ENCODE measurements at places on chromosomes 2 and 18. TPM values are rescaled to one million over a fixed set of nuclear protein-coding genes. Genes with fewer than 3 reads are reported as not detected.

- DNase-seq = no peak
These were observed 11.7 kb downstream of the PHOSPHO2 start for GRCh38 chr2:169705927-169706326.

- no peak for DNase-seq
These were observed 33.6 kb downstream of the WDSUB1 start for GRCh38 chr2:159252905-159253304.

DNA sequence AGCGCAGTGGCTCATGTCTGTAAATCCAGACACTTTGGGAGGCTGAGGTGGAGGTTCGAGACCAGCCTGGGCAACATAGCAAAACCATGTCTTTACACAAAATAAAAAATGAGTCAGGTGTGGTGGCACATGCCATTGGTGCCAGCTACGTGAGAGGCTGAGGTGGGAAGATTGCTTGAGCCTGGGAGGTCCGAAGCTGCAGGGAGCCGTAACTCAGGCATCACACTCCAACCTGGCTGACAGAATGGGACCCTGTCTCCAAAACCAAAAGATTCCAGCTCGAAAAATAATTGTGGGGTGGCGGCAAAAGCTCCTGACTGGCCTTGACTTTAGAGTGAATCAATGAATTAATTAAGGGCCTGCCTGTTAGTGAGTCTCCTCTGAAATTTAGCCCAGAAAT lies 1.2 kb upstream of the ALPP start:
- DNase-seq = no peak

- DNase-seq = no peak
These were observed 77.7 kb upstream of the WDR75 start for GRCh38 chr2:189363559-189363958.

- peak; percentile 65 for DNase-seq
These were observed 123.8 kb downstream of the AKAIN1 start for GRCh38 chr18:5073026-5073944.

DNA sequence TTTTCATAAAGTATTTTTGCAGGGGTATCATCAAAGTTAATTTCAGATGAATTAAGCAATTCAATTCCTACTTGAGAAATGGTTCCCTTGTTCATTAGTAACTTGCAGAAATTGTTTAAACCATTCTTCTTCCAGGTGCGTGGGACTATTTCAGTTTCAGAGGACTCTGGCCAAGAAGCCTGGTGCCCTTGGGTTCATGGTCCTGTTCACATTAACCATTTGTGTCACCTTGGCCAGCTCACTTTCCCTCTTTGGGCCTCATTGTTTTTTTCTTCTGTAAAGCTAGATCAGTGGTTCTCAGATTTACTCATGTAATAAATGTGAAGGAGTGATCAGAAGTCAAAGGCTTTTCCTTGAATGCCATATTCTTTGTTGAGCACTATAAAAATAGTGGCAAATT lies 112.4 kb upstream of the BZW1 start:
- DNase-seq = no peak

DNA sequence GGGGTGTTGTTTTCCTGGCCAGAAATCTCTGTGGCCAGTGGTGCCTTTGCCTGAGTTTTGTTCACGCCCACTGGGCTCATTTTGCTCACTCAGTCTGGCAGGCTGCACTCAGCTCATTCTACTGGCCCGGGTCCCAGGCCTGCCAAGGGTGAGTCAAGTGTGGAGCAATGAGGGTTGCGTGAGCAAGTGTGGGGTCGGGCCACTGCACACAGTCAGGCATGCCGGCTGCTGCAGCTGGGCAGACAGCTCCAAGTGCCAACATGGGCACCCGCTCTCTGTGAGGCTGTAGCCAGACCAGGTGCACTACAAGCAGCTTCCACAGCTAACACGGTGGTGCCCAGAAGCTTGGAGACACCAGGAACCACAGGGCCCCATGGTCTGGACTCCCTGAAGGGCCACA lies 801.1 kb upstream of the RAB6C start:
- DNase-seq = no peak

GRCh38 chr2:203739351-203739750 lies 32.9 kb downstream of the CD28 start:
- no peak for DNase-seq

DNA sequence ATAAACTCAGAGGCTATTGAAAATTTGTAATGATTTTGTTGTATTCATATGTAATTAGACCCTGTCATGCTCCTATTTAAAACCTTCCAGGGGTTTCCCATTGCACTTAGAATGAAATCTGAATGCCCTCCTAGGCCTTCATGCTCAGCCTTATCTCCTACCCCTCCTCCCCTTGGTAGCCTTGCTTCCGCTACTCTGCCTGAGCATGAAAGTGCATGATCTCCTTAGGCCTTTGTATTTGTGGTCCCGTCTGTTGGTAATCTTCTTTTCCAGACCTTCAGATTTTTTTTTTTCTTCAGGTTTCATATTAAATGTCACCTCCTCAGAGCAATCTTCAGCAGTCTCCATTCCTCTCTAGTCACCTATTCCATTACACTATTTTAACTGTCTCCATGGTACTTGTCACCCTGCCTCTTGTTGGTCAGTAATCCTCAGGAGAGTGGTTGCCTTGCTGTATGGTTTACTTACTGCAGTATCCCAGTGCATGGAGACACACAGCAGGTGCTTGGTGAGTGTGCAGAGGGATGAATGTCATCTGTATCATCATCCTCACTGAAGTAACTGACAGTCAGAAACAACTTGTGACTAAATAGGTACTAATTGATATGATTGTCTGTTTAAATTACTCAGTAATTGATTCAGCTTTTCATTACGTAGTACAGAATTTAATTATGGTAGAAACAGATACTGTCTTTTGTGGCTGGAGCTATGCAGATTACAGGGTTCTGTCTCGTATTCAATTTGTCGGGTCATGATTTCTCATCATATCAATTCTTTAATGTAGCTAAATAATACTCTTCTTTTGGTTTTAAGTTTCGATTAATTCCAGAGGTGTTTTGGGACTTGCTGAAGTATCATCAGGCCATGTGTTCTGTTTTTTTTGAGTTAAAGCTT lies 63.9 kb downstream of the PHLPP1 start:
- DNase-seq = peak; percentile 37

- peak; percentile 6 for DNase-seq
These were observed 92.5 kb downstream of the KCTD18 start for GRCh38 chr2:200417366-200417765.

GRCh38 chr2:42456126-42456839 lies 37.5 kb downstream of the KCNG3 start:
- DNase-seq = no peak

DNA sequence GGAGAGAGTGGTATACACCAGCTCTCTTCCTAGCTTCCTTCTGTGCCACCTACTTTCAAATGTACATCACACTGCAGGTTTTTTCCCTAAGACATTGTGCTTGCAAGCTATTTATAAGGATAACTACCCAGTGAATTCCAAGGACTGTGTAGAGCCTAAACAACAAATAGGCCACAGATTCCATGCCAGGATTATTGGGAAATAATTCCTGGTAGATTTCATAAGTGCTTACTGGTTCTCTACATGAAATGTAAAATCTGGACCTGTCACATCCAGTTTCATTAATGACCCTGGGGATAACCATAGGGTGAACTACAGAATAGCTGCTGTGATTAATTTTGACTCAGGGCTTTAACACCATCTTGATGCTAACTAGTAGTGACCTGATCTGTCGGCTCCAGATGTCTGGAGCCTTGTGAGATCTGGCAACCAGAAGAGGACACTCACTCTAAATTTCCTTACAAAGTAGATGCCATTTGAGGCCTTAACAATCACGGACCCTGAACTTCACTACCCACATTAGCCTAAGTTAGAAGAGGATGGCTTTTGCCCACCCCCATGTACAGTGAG lies 34.3 kb upstream of the LGALSL start:
- DNase-seq = no peak

GRCh38 chr18:27585602-27586173 lies 400.6 kb upstream of the CHST9 start:
- peak; percentile 20 for DNase-seq

DNA sequence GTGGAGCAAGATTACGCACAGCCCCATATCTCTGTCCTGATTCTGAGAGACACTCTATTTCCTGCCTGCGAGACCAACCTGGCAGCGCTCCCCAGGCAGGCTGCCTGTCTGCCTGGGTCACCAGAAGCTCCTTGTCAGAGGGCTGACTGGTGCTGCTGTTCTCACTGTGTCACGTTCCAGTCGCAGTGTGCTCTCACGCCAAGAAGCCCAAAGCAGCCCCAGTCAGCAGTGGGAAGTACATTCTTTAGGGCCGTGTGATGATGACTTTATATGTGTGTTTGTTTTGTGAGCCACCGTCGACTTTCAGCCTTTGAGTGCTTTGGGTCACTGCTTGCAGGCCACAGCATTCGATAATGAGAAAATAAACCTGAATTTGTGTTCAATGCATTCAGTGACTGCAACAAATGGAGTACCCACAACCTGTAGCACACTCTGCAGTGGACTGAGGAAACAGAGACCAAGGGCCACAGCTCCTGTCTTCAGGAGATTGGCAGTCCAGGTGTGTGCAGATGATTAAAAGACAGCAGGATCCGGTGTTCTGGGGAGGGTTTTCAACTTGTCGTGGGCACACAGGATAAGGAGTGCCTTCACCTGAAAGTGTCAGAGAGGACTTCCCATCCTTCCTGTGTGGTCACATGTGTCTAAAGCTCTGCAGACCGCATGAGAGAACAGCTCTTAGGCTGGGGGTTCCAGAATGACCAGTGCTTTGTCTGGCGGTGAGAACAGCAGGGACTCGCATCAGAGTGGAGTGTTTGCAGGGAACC lies 4.8 kb downstream of the TNFRSF11A start:
- DNase-seq = no peak

DNA sequence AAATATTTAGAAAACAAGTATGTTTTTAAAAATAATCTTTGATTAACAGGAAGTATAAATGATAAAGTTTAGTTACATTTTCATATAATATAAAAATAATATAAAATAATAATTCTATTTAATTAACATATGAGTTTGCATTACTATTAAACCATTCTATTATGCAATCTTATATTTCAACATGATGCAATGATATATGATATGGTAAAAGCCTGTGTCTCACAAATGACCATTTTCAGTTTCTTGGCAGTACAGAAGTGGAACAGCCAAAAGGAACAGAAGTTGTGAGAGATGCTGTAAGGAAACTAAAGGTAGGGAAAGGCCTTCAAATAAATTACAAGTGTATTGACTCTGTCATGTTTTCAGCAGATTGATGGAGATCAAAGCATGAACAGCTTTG lies 230.8 kb downstream of the GULP1 start:
- no peak for DNase-seq

Gene POLR1A
- 23.8 TPM for total RNA-seq

Gene TMEM163
- total RNA-seq = 0.95 TPM

Gene PRKAG3
- total RNA-seq = not detected

Gene SULT1C2
- 0.28 TPM for total RNA-seq

Gene CCDC74B
- 13.8 TPM for total RNA-seq

Gene GALNT14
- 6.0 TPM for total RNA-seq

Gene PRKRA
- 120 TPM for total RNA-seq

Gene SGO2
- total RNA-seq = 46.4 TPM

Measured in neural progenitor cell (in vitro differentiated cells).